ENCODE measurements at places on chromosomes 2 and 18. TPM values are rescaled to one million over a fixed set of nuclear protein-coding genes. Genes with fewer than 3 reads are reported as not detected.

- H3K27me3 ChIP-seq = no peaks in the 10 kb centered on the region
- DNase-seq = no peak
- no peaks in the 10 kb centered on the region for H3K36me3 ChIP-seq
- no peaks in the 10 kb centered on the region for H3K4me1 ChIP-seq
- H3K27ac ChIP-seq = no peak overlapping the region
Measured at GRCh38 chr2:35858216-35858615, 497.4 kb upstream of the CRIM1 start.

DNA sequence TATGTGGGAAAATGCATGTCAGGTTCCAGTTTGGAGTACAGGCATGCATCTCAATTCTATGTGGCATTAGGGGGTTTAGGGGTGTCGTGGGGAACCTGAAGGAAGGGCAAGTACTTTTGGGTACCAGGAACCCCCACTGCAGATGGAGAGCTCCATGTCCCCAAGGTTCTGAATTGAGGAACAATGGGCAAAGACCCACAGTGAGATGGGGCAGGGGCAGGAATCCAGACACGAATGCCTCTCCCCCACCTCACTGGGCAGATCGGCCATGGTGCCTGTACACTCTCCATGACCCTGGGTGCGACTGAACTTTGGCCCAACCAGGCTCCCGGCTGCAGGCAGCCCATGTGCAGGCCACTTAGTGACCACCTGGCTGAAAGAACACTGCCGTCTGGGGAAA is 209.3 kb downstream of the HAUS1 start:
- H3K4me3 ChIP-seq = no peak overlapping the region
- H3K27ac ChIP-seq = no peak overlapping the region
- H3K36me3 ChIP-seq = no peaks in the 10 kb centered on the region
- H3K27me3 ChIP-seq = no peaks in the 10 kb centered on the region
- DNase-seq = no peak

GRCh38 chr2:131058920-131059319 is 34.3 kb downstream of the FAM168B start:
- peaks cover 26% of the 10 kb centered on the region for H3K36me3 ChIP-seq
- H3K27me3 ChIP-seq = no peaks in the 10 kb centered on the region
- H3K27ac ChIP-seq = no peak overlapping the region
- no peaks in the 10 kb centered on the region for H3K4me1 ChIP-seq

DNA sequence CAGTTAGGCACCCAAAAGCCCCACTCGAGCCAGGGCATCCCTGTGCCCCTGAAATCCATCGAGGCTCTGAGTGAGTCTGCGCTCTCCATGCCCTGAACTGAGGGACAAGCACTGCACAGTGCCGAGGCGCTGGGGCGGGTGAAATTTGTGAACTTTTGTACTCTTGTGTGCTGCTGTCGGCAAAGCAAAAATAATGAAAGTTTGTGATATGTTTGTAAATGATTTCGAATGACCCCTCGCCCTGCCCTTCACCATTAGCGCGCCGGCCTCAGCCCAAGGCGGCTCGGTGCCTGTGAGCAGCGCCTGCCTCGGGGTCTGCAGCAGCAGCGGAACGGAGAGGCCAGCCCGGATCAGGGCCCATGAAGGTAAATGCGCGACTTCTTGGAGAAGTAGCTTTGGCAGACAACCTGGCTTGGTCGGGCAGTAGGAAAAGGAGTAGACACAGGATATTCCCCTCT is 1.8 kb upstream of the HOXD4 start:
- H3K27me3 ChIP-seq = peaks cover 74% of the 10 kb centered on the region
- no peak overlapping the region for H3K4me3 ChIP-seq
- no peak overlapping the region for H3K27ac ChIP-seq
- no peaks in the 10 kb centered on the region for H3K4me1 ChIP-seq

GRCh38 chr2:160516547-160517365 is 23.1 kb upstream of the RBMS1 start:
- H3K36me3 ChIP-seq = no peaks in the 10 kb centered on the region
- no peaks in the 10 kb centered on the region for H3K27me3 ChIP-seq
- H3K4me1 ChIP-seq = no peaks in the 10 kb centered on the region
- H3K4me3 ChIP-seq = no peak overlapping the region
- no peak overlapping the region for H3K27ac ChIP-seq
- no peak for DNase-seq

DNA sequence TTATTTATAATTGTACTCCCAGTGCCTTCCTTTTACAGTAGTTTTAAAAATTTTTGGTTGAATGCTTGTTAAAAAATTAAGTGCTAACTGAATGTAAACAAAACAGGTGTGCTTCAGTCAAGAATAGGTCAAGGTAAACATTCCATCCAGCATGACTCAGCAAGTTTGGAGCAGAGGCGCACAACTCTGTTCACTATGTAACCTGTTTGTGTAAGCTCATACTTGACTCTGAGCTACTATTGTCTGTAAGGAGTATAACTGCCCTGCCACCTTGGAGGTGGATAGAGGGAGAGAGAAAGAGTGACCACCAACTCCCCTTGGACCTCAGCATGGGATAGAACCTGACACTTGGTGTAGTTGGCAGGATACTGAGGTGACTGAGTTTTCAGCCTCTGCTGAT is 207.4 kb upstream of the SYT4 start:
- no peak overlapping the region for H3K4me3 ChIP-seq
- no peak for DNase-seq
- H3K27me3 ChIP-seq = no peaks in the 10 kb centered on the region
- no peak overlapping the region for H3K27ac ChIP-seq

DNA sequence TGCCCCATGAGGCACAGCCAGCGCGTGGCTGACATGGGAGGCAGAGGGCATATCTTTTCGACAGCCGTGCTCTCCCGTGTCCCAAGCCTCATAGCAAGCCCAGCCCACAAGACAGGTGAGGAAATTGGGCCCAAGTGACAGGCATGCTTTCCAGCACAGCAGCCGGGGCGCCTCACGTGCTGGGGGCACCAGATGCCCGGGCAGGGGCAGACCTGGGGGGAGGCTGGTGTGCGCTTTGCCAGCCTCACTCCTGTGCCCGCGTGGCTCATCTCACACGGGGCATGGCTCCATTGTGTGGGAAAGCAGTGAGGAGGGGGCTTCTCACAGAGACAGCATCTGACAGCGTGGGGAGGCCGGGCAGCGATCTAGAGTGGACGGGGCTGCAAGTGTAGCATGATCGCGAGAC is 93.2 kb downstream of the USP40 start:
- peak; percentile 17 for DNase-seq
- H3K4me1 ChIP-seq = no peaks in the 10 kb centered on the region
- no peak overlapping the region for H3K27ac ChIP-seq
- H3K4me3 ChIP-seq = no peak overlapping the region
- H3K27me3 ChIP-seq = no peaks in the 10 kb centered on the region
- H3K36me3 ChIP-seq = peaks cover 29% of the 10 kb centered on the region

DNA sequence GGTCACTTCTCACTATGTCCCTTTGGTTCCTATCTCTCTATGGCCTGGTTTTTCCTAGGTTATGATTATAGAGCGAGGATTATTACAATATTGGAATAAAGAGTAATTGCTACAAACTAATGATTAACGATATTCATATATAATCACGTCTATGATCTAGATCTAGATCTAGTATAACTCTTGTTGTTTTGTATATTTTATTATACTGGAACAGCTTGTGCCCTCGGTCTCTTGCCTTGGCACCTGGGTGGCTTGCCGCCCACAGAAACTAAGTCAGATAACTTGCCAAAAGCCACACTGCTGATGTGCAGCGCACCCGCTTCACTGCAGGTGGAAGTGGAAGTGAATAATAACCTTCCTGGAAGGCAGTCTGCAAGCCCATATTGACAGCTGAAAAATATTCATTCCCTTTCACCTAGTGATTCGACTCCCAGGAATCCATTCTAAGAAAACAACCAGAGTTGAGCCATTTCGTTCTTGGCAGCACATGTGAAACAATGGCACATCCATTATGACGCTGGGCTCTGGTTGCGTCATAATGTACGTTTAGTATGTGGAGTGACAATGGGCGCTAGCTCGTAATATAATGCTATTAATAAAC is 725 bp upstream of the ANKRD53 start:
- H3K4me1 ChIP-seq = peaks cover 25% of the 10 kb centered on the region
- peak overlapping the region; percentile 65 for H3K4me3 ChIP-seq
- H3K36me3 ChIP-seq = no peaks in the 10 kb centered on the region
- H3K27ac ChIP-seq = peak overlapping the region; percentile 90

DNA sequence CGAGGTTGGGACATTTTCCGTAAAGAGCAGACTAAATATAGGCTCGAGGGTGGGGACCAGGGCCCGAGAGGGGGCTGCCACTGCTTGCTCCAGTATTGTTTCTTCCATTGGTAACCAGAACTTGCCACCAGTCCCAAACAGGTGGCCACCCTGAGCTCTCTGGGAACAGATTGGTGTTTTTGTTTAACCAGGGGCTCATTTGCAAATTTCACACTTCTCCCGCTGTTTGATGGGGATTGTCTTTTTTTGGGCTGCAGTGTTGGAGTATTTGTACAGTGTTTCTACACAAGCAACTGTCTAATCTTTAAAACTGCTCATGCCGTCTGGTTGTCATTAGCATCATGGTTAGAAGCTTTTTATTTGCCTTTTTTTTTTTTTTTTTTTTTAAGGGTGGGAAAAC is 8.5 kb downstream of the AGAP1 start:
- no peak overlapping the region for H3K27ac ChIP-seq
- no peaks in the 10 kb centered on the region for H3K36me3 ChIP-seq
- peaks cover 56% of the 10 kb centered on the region for H3K4me1 ChIP-seq
- H3K4me3 ChIP-seq = no peak overlapping the region
- no peaks in the 10 kb centered on the region for H3K27me3 ChIP-seq

SERPINB2 gene
- total RNA-seq = not detected

DSC2 gene
- 19.5 TPM for total RNA-seq
